ENCODE measurements at places on chromosomes 11 and 22.

DNA sequence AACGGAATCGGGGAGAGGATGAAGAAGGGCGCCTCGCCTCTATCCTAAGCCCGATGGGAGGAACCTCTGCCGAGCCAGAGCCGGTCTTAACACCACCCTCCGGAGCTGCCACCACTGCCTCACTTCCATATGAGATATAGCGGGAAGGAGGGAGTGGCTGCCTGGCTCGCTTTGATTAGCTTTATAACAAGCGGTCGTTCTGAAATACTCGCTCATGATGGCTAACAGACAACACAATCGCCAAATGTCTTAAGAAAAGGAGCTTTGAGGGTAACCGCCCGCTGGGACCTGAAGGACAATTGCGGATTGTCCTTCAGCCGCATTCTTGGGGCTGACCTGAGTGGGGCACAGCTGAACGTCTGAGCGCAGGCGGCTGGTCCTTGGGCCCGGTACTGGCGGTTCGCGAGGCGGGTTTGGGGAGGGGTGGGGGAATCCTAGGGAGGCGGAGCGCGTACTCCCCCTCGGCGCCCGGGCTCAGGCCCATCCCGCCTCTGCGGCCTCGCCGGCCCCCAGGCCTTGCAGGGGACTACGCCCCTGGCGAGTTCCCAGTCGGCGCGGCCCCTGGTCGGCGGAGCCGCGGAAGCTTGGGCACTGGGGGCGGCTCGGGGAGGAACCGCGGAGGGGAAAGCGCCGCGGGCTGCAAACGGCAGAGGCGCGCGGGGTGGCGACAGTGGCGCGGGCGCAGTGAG lies at the start of gene PLAAT5:
Gene PLAAT5, minus strand, starts transcription at position 617 of the 689 bp plus-strand sequence. Its CDS starts 133 bp downstream, at position 484.
- DNase-seq: peak; percentile 37

DNA sequence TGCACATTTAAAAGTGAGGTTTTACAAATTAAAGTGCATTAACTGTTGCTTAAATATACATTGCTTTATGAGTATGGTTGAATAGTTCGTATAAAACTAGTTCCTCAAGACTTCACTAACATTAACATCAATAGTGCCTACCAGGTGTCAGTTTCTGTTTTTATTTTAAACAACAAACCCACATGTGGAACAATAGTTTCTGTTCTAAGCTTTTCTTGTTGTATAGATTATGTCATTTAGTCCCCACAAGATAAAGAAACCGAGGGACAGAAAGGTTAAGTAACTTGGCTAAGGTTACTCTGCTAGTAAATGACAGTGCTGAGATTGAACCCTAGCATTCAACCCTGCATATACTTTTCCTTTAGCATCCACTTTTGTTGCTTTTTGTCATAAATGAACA lies 41.4 kb upstream of the ST14 start:
- DNase-seq: no peak

GRCh38 chr11:46075168-46075567 lies 46.1 kb downstream of the PHF21A start:
- DNase-seq: peak; percentile 66

GRCh38 chr11:130623670-130624668 lies 175.5 kb downstream of the ADAMTS15 start:
- DNase-seq: no peak

- no peak for DNase-seq
Observed at GRCh38 chr11:36123336-36124101, 165.7 kb downstream of the COMMD9 start.

Measured in hematopoietic multipotent progenitor cell treated with erythropoietin and hydrocortisone succinate and interleukin-3 and kit ligand, for 15 days (in vitro differentiated cells).